Activated CD8-positive, alpha-beta memory T cell treated with anti-CD3 and anti-CD28 coated beads, Interleukin-2, amount 10 ng/mL, durations not matched to agents 7 days and 5 days (primary cell): ENCODE measurements at places on chromosomes 4 and X. TPM values are rescaled to one million over a fixed set of nuclear protein-coding genes. Genes with fewer than 3 reads are reported as not detected.
A peak's percentile ranks its signal among the peaks of the same experiment; 100 is the strongest.

LRAT gene
- total RNA-seq = not detected

ALAS2 gene
- total RNA-seq = not detected

UGT2B17 gene
- not detected for total RNA-seq

WFS1 gene
- 2.2 TPM for total RNA-seq

STS gene
- 1.7 TPM for total RNA-seq

TLR10 gene
- total RNA-seq = not detected

TEX28 gene
- total RNA-seq = not detected

MAGEA6 gene
- total RNA-seq = not detected

LIAS gene
- total RNA-seq = 16.6 TPM

GUCY1B1 gene
- total RNA-seq = 1.5 TPM

SPIN2A gene
- 1.1 TPM for total RNA-seq

ZAR1 gene
- not detected for total RNA-seq

- no peak for DNase-seq
These were observed 1849.2 kb downstream of the STIM2 start for GRCh38 chr4:28709891-28710290.

DNA sequence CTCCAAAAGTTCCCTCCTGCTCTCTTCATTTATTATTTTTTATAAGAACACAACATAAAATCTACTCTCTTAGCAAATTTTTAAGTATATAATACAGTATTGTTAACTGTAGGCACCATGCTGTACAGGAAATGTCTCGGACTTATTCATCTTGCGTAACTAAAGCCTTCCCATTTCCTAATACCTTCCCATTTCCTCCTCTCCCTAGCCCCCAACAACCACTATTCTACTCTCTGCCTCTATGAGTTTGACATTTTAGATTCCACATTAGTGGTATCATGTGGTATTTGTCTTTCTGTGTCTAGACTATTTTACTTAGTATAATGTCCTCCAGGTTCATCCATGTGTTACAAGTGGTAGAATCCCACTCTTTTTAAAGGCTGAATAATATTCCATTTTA lies 15.8 kb upstream of the SYTL4 start:
- DNase-seq = no peak

- DNase-seq = no peak
These were observed 112.4 kb upstream of the CXCL13 start for GRCh38 chr4:77493120-77493752.

GRCh38 chr4:89100853-89101252 lies 10.5 kb upstream of the TIGD2 start:
- DNase-seq = no peak

DNA sequence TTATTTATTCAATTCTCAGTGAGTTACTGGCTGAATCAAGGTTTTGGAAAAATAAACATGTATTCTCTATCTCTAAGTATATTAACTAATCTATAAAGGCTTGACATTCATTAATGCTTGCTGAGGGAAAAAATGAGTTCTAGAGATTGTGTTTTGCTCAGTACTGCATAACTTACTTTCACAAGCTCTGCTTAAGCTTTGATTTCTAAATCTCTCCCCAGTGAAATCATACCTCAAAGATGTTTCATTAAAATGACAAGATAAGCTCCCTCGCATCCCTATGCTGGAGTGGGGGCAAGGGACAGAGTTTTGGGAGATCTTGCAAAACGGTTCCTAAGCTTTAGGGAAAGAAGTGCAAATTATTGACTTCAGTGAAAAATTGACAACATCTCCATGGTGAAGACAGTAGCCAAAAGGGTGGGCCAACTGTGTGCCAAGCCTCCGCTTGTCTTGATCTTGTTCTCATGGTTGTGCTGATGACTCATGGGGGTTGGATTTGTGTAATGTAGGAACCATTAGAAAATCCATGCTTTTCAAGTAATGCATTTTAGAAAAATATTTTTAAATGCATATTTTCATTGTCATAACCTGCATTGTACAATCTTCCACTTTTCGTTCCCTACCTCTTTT lies 521.4 kb downstream of the RPA4 start:
- no peak for DNase-seq

- DNase-seq = no peak
These were observed 61.2 kb downstream of the GAB1 start for GRCh38 chr4:143397887-143398286.

- DNase-seq = no peak
These were observed 435.6 kb downstream of the FAT4 start for GRCh38 chr4:125750399-125750798.

- no peak for DNase-seq
These were observed 13.3 kb downstream of the RAB9A start for GRCh38 chrX:13702111-13702789.

DNA sequence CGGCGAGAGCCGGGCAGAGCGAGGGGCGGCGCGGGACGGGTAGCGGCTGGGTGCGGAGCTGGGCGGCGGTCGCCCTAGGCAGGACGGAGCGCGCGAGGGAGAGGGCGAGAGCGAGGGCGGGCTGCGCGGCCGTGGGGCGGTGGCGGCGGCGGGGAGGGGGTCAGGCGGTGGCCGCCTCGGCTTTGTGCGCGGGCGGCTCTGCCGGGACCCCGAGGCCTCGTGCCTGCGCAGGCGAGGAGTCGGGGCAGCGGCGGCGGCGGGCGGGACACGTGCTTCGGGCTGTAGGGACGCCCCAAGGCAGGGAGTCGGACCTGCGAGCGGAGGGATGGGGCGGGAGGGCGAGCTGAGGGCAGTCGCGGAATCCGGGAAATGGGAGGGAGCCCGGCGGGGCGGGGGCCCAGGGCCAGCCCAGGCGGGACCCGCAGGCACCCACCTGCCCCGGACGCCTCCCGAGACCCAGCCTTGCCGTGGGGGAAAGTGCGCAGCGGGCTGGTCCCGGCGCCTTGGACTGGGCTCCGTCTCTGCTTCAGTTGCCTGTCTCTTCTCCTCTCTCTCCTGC lies 465 bp downstream of the BMPR1B start:
- no peak for DNase-seq

GRCh38 chr4:86300516-86300915 lies 59.3 kb downstream of the MAPK10 start:
- no peak for DNase-seq

- no peak for DNase-seq
These were observed 1.5 kb upstream of the GDPD2 start for GRCh38 chrX:70421618-70422017.

- peak; percentile 88 for DNase-seq
These were observed 84.8 kb downstream of the AFAP1 start for GRCh38 chr4:7854697-7855370.

- DNase-seq = no peak
These were observed 21.3 kb upstream of the USP46 start for GRCh38 chr4:52680381-52680780.

DNA sequence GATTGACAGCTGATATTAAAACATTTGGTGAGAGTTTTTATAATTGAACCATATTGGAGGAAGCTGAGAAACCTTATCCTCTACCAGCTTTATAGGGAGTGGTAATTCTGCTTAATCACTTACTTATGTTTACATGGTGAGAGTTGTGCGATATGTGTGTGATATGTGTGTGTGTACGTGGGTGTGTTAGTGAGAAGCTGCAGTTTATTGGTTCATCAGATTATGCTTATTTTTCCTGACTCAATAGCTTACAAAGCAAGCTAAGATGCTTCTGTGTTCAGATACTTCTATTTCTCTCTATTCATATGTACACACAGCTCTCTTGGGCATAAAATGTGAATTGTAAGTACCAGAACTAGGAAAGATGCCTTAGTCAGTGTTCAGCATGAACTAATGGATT lies 343.7 kb downstream of the GRIA2 start:
- no peak for DNase-seq

DNA sequence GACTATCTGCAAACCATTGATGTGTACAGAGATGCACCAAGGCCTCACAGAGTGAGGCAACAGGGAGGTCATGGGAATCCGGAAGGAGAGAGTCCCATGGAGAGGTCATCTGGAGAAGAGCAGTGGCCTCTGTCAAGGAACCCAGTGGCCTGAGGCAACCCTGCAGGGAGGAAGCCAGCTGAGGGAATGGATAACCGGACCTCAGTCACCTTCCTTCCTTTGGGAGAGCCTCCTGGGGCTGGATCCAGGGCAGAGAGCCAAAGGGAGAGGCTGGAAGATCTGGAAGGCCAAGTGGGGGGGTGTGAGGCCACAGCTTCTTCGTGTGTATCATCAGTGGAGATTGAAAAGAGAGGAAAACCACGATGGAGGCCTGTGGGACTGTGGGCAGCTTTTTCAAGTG lies 24.3 kb upstream of the CD38 start:
- no peak for DNase-seq

GRCh38 chrX:87310780-87311179 lies 206.8 kb upstream of the KLHL4 start:
- no peak for DNase-seq

- DNase-seq = no peak
These were observed 42.7 kb upstream of the CTAG2 start for GRCh38 chrX:154695911-154696675.

DNA sequence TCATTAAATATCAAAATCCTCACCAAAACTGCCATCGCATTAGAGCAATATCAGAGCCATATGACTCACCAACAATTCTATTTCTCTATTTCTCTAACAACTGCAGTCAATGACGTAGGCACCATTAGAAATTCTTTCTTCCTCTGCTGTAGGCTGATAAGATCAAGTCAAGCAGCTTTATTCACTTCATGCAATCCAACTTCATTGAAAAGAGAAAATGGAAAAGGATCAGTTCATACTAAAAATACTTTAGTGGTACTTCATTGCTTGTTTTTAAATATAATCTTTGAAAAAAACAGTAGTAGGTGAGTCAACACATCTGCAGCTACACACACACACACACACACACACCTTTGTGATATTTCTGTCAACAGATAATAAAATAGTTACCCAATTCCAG lies 345.3 kb upstream of the TENM3 start:
- no peak for DNase-seq

GRCh38 chr4:18075823-18076433 lies 54.4 kb upstream of the LCORL start:
- peak; percentile 64 for DNase-seq

DNA sequence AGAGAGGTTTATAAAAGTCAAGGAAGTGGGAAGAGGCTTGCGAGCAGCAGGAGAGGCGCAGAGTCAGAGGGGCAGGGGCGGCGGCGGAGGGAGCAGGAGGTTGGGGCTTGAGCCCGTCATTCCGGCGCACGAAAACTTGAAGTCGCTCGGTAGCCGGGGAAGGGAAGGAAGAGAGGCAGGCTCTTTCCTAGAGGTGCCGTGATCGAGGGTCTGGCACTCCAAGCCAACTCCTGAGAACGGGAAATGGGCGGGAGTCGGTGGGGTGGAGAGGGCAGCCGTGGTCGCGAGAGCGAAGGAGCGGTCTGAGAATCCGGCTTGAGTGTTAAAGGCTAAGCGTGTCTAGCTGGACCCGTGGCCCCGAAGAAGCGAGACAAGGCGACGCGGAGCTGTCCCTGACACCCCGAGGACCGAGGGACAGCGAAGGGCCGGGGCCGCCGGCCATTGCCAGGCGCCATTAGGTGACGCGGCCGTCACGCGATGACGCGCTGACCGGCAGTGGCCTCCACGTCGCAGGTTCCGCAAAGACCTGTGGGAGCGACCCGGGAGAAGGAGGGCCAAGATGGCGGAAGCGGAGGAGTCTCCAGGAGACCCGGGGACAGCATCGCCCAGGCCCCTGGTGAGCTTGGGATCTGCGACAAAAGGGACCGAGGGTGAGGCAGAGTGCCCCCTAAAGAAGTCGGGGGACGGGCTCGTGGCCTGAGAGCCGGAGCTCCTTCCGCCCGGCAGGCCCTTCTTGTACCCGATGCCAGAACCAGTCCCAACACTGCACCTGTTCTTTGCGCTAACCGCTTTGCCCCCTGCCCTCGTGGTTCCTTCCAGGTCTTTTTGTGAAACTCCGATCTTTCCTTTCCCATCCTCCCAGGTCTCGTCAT lies at the start of gene YIPF6:
Gene YIPF6, plus strand, starts transcription at position 544 of the 872 bp plus-strand sequence. Its CDS starts 16 bp downstream, at position 560.
- peak; percentile 81 for DNase-seq

DNA sequence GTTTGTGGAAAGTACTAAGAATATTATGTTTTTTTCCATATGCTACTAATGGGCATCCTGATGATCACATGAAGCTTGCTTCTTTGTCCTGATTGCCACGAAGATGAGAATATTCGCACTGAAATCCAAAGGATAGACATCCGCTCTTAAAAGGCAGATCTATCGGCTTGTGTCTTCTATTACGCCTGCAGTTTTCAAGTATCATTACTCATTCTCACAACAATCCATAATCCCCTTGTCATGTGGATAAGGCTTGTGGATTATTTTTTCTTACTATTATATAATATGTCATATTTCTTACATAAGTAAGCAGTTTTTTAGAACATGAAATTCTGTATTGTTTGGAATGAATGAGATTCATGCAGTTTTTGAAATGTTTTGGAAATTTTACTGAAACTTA lies 62.8 kb downstream of the KCNIP4 start:
- DNase-seq = no peak

GRCh38 chr4:6092971-6093370 lies 74.7 kb upstream of the C4orf50 start:
- no peak for DNase-seq

- no peak for DNase-seq
These were observed 50.1 kb upstream of the SYTL5 start for GRCh38 chrX:37956223-37956622.

GRCh38 chr4:120327276-120327675 lies 260.6 kb upstream of the MAD2L1 start:
- DNase-seq = no peak

DNA sequence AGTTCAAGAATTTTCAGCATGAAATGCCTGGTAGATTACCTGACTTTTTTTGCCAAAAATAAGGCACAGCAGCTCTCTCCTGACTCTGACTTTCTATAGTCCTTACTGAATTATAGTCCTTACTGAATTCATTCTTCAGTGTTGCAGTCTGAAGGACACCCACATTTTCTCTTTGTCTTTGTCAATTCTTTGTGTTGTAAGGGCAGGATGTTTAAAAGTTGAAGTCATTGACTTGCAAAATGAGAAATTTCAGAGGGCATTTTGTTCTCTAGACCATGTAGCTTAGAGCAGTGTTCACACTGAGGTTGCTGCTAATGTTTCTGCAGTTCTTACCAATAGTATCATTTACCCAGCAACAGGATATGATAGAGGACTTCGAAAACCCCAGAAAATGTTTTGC lies 168.0 kb downstream of the SOWAHB start:
- DNase-seq = no peak
